ENCODE measurements at places on chromosomes 16 and 17.

GRCh38 chr17:41060052-41060604 is at the start of gene KRTAP2-3:
TSS of gene KRTAP2-3 (minus strand) at chr17:41060114. CDS start at chr17:41060050, 64 bp downstream.
- DNase-seq = no peak

- DNase-seq = peak; percentile 73
These were observed at the start of gene ITGAL for GRCh38 chr16:30472328-30472942. TSS of gene ITGAL (plus strand) at chr16:30472742. CDS start at chr16:30472838, 96 bp downstream.

- no peak for DNase-seq
These were observed 306.9 kb upstream of the RBFOX1 start for GRCh38 chr16:7025616-7026190.

GRCh38 chr16:87166321-87166720 is 150.9 kb downstream of the C16orf95 start:
- no peak for DNase-seq

GRCh38 chr16:47713225-47713595 is 252.1 kb downstream of the PHKB start:
- no peak for DNase-seq

DNA sequence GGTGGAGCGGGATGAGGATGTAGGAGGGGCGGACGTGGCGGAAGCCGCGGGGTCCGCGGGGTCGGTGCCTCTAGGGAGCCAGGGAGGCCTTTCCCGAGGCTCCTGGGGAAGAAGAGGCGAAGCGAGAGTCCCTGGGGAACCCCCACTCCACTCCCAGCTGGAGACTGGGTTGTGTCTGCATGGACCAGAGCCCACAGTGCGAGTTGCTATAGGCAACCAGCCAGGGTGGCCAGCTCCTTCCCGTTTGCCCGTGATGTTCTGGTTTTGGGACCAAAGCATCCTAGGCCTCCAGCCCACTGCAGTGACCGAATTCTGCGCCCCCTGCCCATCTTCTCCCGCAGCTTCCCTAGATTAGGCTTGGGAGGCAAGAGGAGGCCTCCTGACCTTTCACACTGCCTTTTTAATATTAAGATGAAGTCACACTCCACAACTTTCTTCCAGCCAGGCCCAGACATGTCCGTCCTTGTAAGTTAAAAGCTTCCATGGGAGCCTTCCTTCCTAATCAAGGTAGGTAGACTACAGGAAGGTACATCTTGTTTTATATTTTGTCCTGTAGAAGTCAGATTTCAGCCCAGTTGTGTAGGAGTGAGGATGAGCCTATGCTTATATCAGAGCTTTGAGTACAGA is 469 bp downstream of the AMZ2 start:
- DNase-seq = peak; percentile 70

GRCh38 chr16:84758627-84759026 is 58.8 kb downstream of the USP10 start:
- DNase-seq = no peak

DNA sequence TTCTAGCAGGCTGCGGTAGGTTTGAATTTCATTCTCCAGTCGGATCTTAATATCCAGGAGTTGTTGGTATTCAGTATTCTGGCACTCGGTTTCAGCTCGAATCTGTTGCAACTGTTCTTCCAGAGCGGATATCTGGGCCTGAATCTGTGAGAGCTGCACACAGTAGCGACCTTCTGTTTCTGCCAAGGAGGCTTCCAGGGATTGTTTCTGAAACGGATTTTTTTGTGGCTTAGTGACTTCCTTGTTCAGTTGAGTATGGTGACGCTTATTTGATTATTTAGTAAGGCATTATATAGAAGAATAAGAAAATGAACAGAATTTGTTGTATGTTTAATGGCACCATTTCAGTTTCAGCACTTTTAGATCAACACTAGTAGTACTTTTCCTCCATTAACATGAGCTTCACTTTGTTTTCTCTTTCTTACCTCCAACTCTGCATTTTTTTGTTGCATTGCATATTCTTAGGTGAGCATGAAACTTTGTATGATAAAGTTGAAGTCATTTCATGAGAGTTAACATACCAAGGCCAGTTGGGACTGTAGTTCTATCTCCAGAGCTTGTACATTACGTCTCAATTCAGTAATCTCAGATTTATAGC is 2.8 kb downstream of the KRT10 start:
- DNase-seq = no peak

DNA sequence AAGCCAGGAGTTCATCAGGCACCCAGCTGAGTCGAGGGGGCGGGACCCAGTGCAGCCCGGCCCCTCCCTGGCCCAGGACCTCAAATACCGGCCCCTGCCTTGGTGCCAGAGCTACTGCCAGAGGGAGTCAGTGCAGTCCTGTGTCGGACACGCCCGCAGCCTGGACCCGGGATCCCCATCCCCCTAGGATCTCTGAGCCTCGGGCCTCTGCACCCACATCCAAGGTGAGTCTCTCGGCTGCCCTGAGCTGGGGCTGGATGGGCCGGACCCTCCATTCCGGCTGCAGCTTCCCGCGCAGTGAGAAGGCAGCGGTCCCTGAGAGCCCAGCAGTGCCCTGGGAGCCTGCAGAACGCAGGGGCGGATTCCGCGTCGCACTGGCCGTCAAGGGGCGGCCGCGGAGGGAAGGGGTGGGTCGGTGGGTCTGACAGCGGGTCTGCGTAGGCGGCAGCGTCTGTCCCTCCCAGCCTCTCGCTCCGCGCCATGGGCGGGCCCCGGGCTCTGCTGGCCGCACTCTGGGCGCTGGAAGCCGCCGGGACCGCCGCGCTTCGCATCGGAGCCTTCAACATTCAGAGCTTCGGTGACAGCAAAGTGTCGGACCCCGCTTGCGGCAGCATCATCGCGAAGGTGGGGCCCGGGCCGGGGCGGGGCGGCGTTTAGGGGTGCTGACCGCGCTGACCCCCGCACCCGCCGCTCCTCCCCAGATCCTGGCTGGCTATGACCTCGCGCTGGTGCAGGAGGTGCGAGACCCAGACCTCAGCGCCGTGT is at the start of gene DNASE1L2:
DNASE1L2 (plus strand) TSS at position 108 of the 765 bp plus-strand sequence; CDS start at position 481, 373 bp downstream.
- DNase-seq = no peak

DNA sequence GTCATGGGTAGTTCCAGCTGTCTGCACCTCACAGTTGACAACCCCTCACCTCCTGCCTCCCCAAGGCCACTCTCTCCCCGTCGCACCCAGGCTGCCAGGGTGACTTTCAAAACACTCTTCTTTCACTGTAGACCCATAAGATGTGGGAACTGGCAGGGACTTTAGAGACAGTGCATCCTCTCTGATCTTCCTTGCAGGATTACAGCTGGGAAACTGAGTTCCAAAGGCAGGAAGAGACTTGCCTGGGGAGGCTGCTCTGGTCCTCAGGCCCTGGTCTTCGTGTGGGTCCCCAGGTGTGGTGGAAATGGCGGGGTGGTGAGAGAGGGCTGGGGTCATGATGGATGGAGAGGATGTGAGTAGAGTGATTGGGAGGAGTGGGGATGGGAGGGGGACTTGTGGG is 21.9 kb upstream of the NKD1 start:
- no peak for DNase-seq

DNA sequence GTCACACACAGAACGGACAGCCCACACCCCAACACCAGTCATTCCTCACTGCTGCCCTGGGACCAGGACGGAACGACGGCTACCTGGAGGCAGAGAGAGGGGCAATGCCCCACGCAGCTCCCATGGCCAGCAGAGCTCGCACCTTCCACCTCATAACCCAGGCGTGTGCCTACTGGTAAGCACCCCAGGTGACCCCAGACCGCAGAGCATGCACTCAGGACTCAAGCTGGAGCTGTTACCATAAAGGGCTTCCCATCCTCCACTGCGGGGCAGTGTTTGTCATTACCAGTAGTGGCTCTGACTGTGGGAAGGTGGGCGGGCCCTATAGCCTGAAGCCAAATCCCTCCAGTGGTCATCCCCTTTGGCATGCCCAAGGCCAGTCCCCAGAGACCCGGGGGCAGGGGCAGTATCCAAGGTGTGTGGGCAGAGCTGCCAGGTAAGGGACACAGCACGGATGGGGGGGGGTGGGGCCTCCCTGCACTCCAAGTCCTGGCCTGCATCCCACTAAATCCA is 4.7 kb upstream of the BCAR1 start:
- DNase-seq = no peak

DNA sequence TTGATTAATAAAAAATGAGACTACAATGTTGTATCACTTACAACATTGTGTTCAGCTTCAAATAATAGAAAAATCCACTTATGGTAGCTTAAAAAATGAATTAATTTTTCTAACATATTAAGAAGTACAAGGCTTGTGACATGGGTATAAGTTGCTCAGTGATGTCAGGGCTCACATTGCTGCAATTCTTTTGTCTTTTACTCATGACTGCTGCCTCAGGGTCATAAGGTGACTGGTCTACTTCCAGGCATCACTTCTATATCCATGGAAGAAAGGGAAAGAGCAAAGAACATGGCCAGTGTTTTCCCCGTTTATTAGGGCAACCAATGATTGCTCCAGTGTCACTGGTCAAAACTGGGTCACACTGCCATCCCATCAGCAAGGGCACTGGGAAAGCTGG is 295.3 kb downstream of the MAP2K4 start:
- DNase-seq = no peak
